ENCODE measurements at places on chromosomes 13 and 19.

- peak; percentile 57 for DNase-seq
Measured at GRCh38 chr19:48716562-48717291, 2.8 kb downstream of the MAMSTR start.

GRCh38 chr19:41599175-41599966, 23.4 kb downstream of the CEACAM21 start:
- peak; percentile 60 for DNase-seq

DNA sequence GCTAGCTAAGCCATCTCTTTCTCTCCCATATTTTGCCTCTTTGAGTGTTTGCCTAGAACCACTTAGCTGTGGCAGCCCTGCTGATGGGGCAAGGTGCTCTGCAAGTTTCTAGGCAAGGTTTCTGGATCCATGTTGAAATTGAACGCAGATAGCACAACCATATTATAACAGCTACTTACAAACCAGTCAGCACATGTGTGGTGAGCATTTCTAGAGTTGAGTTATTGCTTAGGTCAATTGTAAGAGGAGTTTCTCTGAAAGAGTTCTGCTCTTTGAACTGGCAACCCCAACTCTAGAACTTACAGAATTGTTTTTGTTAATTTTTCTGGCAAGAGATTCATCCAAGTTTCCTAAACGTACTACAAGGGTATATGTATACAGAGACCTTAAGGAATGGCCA, 103.3 kb downstream of the GGACT start:
- DNase-seq = no peak

GRCh38 chr19:1954532-1954933, 13.6 kb downstream of the CSNK1G2 start:
- DNase-seq = no peak

- DNase-seq = peak; percentile 79
Measured at GRCh38 chr13:113951246-113951999, 22.5 kb downstream of the C13orf46 start.
